Naive thymus-derived CD4-positive, alpha-beta T cell (primary cell): ENCODE measurements at places on chromosomes 7 and 10. TPM values are rescaled to one million over a fixed set of nuclear protein-coding genes. Genes with fewer than 3 reads are reported as not detected.

Gene LCOR
- total RNA-seq, result 53.6 TPM

Gene PHKG1
- 12.0 TPM for total RNA-seq

Gene UCMA
- not detected for total RNA-seq

Gene RFC2
- total RNA-seq, result 51.6 and 51.7 TPM in 2 replicates

Gene ARID5B
- 47.4 TPM for total RNA-seq

Gene RPEL1
- not detected for total RNA-seq

Gene AKR1C4
- not detected for total RNA-seq

Gene VPS37D
- 0.22 TPM for total RNA-seq

GRCh38 chr10:50631052-50631451 is 7.3 kb upstream of the SGMS1 start:
- DNase-seq, result no peak

DNA sequence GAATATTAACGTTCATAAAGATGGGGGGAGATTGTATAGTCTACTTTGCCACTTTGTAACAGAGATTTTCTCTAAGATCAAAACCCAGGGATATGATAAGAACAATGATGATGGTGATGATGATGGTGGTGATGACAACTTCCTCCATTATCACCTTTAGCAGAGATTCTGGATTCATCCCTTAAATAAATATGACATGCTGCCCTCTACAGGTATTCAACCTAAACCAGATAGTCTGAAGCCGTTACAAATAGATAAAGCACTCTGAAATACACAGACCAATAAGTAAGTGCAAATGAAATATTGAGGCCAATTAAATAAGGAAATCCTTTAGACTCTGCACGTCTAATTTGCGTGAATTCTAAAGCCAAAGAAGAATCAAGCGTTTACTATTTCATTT is 211.5 kb downstream of the CREB5 start:
- no peak for DNase-seq

DNA sequence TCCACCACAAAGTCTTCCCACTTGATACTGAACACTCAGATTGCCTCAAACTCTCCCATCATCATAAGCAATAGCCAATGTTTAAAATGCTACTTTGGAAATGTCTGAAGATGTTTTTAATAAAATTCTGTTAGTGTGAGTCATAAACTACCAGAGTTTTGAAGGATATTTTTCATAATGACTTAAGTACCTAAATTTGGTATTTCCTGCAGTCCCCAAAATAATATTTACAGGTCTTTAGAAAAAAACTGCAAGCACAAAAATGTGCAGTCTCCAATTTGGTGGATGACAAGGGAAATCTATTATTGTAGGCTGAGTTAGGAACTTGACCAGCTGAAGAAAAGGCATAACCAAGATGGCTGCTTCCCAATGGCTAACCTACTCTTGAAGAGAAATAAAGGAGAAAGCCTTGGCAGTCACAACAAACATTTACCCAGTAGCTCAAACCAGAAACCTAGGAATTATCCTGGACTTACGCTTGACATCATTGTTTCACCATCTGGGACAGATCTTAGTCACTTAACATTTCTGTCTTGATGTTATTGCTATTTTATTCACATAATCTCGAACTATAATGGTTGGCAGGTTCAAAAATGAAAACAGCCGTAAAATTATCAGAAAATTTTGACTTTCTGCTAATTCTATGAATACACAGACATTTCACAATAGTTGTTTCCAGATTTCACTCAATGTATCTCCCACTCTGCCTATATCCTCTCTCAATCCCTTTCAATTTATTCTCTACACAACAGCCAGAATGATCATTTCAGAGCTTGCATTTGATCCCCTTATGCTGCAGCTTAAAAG is 111.2 kb upstream of the STEAP1B start:
- no peak for DNase-seq

DNA sequence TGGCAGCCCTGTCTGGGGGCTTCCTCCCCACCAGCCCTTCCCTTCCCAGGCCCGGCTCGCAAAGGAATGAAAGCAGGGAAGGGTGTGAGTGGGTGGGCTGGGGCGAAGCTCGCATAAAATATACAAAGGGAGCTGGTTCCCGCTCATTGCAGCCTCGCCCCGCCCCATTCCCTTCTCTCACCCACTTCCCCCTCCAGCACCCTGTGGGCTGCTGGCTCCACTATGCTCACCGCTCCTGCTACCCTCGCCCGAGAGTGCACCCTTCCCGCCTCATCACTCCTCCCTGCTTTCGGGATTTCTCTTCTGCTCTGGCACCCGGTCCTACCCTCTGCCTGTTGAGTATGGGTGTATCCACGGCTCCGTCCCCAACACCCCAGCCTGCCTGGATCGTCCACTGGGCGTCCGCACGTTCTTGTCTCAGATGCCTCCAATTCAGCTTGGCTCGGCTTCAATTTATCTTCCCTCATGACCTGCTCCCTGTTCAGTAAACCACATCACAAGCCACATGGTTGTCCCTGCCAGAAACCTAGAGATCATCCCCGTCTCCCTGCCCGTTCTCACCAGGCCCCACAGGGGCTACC is 14.4 kb upstream of the TTYH3 start:
- no peak for DNase-seq

GRCh38 chr10:8043569-8044306 is 10.8 kb upstream of the GATA3 start:
- DNase-seq, result peak; percentile 50

DNA sequence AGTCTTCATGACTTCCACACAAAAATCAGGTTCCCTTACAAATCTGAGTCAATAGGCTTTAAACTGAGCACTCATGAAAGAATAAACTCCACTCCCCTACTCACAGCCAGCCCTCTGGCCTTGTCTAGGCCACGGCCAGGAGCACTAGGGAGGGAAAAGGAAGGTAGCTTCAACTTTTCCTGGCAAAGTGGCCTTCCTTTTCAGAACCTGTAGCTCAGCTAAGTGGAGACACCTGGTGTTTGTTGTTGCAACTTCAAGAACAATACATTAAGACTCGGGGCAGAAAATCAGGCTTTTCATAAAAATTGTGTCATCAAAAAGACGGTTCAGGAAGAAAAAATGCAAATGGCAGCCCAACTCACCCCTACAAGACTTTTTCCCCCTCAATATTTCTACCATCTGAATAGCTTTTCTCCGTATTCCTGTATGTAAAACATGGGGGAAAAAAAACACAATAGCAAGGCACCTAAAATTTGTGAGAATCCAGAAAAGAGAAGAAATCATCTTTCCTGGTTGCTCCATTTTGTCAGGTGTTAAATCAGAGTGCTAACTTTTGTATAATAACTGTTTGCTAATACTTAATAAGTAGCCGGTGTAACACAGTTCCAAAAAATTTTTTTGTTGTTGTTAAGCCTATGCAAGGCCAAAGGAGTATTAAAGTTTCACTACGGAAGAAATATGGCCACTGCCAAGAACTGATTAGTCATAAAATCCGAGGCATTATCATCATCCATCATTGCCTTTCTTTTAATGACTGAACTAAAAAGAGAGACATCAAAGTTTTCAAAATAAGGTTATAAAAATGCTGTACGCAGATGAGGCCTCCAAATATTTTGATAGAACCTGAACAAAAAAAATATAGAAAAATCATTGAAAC is 66.2 kb upstream of the ARID5B start:
- peak; percentile 18 for DNase-seq

DNA sequence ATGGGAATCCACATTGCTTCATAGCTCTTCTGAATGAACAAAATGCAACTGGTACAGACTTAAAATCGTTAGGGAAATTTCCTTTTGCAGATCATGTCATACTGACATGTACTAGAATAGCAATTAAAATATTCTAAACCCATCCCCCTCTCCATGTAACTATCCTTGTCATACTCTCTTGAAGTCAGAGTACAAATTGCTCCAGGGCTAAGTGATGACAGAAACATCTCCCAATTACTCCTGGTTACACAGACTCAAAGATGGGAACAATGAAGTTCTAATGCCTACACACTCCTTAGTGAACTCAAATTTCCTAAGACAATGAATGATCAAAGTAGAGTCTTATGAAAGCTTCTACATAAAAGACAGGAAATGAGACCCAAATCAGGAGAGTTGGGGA is 87.2 kb downstream of the PDE1C start:
- DNase-seq, result no peak

- no peak for DNase-seq
These were observed 109.5 kb upstream of the TMEM72 start for GRCh38 chr10:44801383-44802327.

DNA sequence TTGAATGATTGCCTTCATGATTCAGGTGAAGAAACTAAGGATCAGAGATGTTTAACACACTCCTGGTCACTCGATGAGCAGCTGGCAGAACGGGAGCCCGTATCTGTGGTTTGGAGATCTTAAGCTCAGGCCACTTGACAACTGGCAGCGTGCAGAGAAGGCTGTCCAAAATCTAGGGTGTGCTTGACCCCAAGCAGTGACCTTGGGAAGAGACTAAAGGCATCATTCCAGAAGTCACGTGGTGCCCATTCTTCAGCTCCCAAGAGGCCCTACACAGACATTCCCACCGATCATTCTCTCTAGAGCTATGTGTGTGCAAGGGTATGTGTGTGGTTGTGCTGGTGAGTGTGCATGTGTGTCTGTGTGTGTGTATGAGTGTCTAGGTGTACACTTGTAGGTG is 493.8 kb downstream of the TCERG1L start:
- no peak for DNase-seq

DNA sequence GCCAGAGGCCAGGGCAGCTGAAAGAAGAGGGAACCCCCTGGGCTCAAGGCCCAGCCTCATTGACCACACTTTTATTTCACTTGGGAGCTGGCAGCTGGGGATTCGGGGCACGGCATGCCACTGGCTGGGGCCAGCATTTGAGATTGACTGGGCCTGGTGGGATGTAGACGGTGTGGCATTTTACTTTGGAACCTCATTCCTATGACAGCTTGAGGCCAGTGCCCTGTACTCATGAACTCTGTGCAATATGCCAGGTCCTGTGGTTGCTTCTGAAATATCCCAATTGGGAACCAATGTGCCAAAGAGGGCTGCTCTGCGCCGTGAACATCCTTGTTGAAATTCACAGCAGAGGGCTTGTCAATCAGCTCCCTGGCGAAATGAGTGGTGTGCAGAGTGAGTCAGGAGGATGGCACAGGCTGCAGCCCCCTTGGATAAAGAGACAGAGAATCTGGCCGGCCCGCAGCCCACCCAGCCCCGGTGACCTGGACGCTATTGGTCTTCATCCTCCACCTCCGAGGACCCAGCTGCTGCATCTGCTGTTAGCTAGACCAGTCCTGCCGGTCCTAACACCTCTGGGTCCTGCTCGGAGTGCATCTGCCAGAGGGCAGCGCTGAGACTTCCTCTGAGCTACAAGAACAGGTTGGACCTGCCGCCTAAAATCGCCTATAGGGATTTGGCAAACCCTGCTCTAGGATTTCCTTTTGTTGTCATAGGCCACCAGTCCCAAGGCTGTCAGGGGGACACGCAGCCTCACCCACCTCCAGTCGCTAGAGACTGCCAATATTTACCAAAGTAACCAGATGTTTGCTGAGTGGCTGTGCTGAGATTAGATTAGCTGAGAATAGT is 58.0 kb downstream of the PRKAG2 start:
- no peak for DNase-seq

DNA sequence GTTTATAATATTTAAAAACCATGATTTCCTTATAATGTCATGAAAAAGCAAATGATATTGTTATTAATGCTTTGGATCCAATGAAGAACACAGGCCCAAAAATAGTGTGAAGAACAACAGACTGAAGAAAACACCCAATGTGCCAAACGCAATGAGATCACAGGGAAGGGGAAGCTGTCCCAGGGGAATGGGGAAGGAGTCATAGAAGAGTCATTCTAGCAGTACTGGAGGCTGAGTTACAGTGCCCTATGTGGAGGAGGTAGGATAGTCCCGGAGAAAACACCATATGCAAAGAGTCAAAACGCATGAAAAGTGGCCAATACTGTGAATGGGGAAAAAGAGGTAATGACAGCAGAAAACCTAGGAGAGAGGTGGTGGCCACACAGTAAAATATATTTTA is 50.9 kb downstream of the TPK1 start:
- no peak for DNase-seq

DNA sequence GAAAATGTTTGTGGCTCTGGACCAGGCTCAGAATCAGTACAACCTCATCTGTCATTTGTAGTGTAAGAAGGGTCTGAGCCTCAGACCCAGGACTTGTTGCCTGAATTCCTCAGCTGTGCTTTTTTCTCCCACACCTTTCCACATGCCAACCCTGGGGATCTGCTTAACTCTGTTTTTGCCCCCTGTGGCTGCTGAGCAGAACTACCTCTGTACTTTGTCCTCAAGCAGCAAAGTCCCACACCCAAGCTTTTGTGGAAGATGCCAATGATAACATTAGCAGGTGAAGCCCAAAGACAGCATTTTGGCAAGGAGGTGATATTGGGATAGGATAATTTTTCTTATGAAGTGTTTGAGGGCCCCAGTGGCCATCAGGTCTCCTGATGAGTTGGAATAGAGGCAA is 5.8 kb upstream of the CYP2C18 start:
- DNase-seq, result no peak

DNA sequence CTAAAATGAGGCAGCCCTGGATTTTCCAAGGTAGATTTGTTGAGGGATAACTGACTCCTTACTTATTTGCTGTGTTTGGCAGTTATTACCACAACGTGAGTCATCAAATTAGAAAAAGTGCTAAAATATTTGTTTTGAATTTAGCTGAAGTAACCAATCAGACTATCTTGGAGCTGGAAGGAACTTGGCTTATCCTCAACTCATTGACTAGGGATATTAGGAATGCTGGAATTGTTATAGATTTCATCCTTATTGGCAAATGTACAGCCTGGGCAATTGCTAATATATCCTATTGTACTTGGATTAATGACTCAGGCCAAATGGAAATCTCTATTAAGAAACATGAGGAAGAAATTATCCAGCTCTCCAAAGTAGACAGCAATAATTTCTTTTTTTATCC is 1189.0 kb upstream of the LRRN3 start:
- DNase-seq, result no peak

- DNase-seq, result no peak
These were observed 19.1 kb downstream of the DNAJB12 start for GRCh38 chr10:72335394-72336258.

- DNase-seq, result no peak
These were observed 1.5 kb upstream of the JAZF1 start for GRCh38 chr7:28182071-28182471.

DNA sequence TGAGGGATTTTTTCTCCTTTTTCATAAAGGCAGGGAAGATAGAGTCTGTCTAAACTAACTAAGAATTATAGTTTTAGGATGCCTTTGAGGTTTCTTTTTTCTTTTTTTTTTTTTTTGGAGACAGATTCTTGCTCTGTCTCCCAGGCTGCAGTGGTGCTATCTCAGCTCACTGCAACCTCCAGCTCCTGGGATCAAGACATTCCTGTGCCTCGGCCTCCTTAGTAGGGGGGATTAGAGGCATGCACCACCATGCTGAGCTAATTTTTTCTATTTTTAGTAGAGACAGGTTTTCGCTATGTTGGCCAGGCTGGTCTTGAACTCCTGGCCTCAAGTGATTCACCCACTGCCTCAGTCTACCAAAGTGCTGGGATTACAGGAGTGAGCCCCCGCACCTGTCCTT is 239.7 kb downstream of the KCND2 start:
- DNase-seq, result no peak

GRCh38 chr10:113983552-113983951 is 60.1 kb upstream of the ADRB1 start:
- DNase-seq, result no peak
